ENCODE measurements at places on chromosomes 2 and 18. TPM values are rescaled to one million over a fixed set of nuclear protein-coding genes. Genes with fewer than 3 reads are reported as not detected.

DNA sequence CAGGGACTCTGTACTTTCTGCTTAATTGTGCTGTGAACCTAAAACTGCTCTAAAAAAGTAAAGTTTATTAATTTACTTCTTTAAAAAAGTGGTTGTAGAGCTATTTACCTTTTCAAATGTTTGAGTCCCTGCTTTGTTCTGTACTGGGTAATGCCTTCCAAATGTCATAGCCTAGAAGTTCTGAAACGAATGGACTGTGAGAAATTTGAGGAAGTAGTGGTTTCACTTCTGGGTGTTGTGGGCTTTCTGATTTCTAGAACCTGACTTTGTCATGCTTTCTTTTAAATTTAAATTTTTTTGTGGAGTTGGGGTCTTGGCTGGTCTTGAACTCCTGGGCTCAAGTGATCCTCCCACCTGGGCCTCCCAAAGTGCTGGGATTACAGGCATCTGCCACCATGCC lies 44.6 kb downstream of the SMAD4 start:
- no peak for ATAC-seq

DNA sequence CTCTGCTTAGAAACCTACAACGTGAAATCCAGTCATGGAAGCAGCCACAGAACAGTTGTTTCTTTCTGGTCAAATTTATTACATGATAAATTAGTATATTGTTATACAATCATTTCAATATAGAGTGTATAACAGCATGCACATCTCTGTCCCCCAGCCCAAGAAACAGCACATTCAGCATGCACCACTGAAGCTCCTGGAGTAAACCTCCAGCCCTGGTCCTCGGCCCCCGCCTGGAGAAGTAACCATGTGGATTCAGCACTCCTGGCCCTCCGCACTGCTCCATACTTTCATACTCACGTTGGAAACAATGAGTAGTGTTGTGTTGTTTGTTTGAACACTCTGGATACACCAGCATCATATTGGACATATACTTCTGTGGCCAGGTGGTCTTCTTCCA lies 15.3 kb upstream of the ID2 start:
- ATAC-seq, result no peak

DNA sequence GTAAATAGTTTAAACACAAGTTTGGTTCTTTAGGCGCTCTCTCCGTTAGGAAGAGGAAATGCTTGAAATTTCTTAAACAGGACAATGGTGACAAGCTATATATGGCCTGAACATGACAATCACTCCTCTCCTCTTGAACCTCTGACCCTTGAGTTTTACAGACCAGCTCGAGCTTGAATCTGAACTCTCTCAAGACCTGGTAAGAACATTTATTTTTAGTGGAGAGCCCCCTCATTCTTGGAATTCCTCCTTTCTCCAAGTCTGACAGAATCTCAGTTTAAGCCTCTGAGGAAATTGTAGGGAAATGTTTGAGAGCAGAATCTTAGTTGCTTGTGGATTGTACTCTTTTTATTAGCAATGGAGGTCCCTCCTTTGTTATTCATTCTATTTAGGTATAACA lies 1293.6 kb upstream of the ZEB2 start:
- ATAC-seq, result no peak

The TBR1 gene
- not detected for total RNA-seq

GRCh38 chr2:46068636-46069035 lies 228.6 kb upstream of the EPAS1 start:
- ATAC-seq, result no peak

The PRKAG3 gene
- total RNA-seq, result not detected

GRCh38 chr2:26613241-26614215 lies 27.6 kb downstream of the CIB4 start:
- no peak for ATAC-seq

DNA sequence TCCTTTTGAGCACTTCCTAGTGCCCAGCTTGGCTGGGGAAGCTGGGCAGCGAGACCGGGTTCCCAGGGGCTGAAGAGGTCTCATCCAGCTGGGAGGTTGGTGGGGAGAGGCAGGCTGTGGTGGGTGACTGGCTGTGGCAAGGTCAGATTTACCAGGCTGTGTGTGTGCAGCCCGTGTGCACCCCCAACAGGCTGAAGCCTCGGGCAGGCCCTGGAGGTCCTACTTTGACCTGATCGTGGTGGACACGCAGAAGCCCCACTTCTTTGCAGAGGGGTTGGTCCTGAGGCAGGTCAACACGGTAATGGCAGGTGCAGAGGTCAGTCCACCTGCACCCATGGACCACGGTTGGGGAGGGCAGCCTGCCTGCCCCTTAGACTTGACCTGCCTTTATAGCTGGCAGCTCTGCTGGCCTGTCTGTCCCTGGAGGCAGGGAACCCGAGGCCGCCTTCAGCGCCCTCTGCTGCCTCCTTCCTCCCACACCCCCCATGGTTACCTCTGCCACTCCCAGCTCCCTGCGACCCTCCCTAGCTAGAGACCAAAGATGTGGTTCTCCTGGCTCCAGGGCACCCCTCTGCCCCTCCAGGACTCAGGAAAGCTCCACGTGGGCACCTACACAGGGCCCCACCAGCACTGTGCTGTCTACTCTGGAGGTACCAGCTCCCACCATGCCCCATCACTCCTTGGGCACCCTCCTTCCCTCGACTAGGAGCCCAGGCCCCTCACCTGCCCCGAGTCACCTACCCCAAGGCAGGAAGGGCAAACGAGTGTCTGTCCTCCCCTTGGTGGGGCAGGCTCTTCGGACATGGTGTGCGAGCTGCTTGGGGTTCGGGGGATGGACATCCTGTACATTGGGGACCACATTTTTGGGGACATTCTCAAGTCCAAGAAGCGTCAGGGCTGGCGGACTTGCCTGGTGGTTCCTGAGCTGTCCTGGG lies 4.0 kb downstream of the NT5DC4 start:
- no peak for ATAC-seq

DNA sequence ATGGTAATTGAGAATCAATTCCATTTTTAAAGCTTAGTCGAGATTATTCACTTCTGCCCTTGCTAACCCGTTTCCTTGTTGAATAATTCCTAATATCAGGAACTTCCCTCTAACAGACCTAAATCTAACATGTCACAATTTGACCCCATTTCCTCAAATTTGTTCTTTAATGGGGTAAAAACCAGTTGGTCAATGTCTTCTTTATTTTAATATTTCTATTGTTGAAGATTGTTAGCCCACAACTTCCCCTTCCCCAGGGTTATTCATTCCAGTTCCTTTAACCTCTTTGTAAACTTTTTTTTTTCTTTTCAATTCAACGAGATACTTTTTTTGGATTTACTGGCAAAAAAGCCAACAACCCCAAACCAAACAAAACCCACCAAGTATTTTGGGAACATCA lies 7.3 kb downstream of the TNFRSF11A start:
- ATAC-seq, result no peak

The CENPA gene
- 10.2 TPM for total RNA-seq

All from esophagus mucosa (tissue), 1 donor.